Hematopoietic multipotent progenitor cell (in vitro differentiated cells): ENCODE measurements at places on chromosomes 12 and 14. TPM values are rescaled to one million over a fixed set of nuclear protein-coding genes. Genes with fewer than 3 reads are reported as not detected.

PLXNC1 gene
- 49.8 TPM for total RNA-seq

RNASE1 gene
- 1.3 TPM for total RNA-seq

LAG3 gene
- total RNA-seq, result 12.1 TPM

STYK1 gene
- 1.6 TPM for total RNA-seq

CFAP54 gene
- total RNA-seq, result 1.1 TPM

OR6C2 gene
- not detected for total RNA-seq

RIMBP2 gene
- 0.27 TPM for total RNA-seq

ARHGEF25 gene
- total RNA-seq, result 1.3 TPM

AGAP2 gene
- total RNA-seq, result 82.9 TPM

OR4E2 gene
- total RNA-seq, result under 0.01 TPM

ERP27 gene
- total RNA-seq, result 1.3 TPM

PIK3C2G gene
- total RNA-seq, result not detected

KRT83 gene
- total RNA-seq, result not detected

DNA sequence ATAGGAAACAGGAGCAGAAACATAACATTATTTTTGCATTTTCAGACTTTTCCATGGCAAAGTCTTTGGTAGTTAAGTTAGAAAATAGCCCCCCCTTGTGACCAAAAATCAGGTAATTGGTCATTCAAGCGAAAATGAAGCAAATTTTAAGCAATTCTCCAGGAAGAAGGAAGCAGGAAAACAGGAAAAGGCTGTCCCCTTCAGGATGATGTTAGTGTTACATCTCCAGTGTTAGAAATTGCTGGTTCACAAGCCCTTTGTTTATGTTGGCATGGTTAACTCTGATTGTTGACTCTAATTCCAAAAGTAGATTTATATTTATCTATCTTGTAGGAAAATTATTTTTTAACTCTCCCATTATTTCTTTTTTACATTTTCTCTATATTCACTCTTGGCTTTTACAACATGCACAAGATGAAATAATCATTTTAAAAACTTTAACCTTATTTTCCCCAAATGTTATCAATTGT is 18.8 kb upstream of the GAS2L3 start:
- DNase-seq, result peak; percentile 62

- DNase-seq, result no peak
Measured at GRCh38 chr14:75306927-75307699, 28.5 kb downstream of the FOS start.

- DNase-seq, result no peak
Measured at GRCh38 chr12:28369483-28369882, 179.2 kb downstream of the CCDC91 start.

GRCh38 chr12:89920866-89921265 is 212.2 kb upstream of the ATP2B1 start:
- no peak for DNase-seq

GRCh38 chr12:69630191-69630590 is 19.5 kb upstream of the LRRC10 start:
- no peak for DNase-seq

- no peak for DNase-seq
Measured at GRCh38 chr14:58823312-58823711, 185.6 kb downstream of the DACT1 start.

- DNase-seq, result no peak
Measured at GRCh38 chr12:68100241-68100640, 59.3 kb downstream of the IFNG start.

DNA sequence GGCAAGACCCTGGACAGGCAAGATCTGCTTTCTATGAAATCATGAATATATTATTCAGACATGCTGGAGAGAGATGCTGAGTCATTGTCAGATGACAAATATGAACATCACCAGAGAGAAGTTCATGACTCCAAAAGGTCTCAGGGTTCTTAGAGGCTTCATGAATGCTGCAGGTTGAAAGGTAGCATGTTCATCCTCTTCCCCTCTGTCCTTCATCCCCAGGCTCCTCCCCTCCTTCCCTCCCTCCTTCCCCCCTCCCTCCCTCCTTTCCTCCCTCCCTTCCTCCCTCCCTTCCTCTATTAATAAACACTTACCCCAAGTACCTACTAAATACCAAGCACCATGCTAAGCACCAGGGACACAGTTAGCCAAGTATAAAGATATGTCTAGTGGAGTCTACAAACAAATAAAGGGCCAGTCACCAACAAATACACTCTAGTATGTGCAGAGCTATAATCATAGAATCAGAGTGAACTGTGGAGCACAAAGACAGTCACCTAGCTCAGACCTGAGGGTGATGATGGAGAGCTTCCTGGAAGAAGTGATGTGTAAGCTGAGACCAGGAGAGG is 46.2 kb downstream of the RPH3A start:
- DNase-seq, result peak; percentile 26

- DNase-seq, result no peak
Measured at GRCh38 chr14:77045238-77046162, 17.0 kb upstream of the IRF2BPL start.

DNA sequence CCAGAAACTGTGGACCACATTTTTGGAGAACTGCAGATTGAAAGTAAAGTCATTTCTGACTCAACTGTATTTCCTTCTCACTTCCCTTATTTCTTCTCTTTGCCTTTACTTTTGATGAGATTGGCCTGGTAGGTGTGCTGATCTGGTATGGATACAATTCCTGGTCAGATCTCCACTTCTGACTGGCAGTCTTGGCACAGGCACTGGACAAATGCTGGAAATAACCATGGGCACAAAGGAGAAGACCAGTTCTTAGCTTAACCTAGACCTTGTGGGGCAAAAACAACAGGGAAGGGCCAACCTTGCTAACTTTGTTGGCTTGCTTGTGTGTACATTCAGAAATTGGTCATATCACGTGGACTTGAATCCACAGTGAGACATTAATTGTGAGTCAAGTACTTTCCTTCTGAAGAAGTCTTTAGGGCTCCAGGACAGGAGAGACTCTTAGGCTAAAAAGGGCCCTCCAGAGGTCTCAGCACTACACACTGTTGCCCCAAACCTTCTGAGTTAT is 75.0 kb downstream of the DIP2B start:
- DNase-seq, result no peak

GRCh38 chr12:7079826-7080125 is 12.5 kb downstream of the C1R start:
- no peak for DNase-seq

DNA sequence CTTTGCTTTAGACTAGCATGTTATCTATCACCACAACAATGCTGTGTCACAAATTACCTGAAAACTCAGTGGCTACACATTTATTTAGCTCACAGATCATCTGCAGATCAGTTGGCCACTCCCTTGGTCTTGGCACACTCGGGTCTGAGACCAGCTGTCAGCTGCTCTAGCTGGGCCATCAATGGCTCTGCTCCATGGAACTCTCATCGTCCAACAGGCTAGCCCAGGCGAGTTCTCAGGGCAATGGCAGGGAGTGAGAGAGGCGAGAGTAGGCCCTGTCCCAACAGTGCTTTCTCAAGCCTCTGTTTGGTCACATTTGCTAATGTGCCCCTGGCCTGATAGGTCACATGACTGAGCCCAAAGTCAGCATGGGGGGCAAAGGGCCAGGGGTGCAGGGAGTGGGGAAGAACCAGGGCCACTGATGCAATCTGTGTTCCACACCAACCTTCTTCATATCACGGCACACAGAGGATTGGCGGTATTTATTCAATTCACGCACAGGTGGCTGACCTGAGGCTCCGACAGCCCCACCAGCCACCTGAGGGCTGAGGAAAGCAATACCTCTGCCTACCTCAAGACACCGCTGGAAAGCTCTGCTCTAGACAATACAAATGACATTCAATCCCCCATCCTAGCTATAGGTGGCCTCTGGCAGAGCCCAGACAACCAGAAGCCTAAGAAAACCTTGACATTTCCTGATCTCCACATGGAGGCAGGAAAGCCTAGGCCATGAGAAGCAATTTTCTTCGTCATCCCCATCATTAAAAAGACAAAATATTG is 82.5 kb downstream of the NT5DC3 start:
- no peak for DNase-seq

GRCh38 chr14:85978582-85979250 is 448.8 kb downstream of the FLRT2 start:
- no peak for DNase-seq

DNA sequence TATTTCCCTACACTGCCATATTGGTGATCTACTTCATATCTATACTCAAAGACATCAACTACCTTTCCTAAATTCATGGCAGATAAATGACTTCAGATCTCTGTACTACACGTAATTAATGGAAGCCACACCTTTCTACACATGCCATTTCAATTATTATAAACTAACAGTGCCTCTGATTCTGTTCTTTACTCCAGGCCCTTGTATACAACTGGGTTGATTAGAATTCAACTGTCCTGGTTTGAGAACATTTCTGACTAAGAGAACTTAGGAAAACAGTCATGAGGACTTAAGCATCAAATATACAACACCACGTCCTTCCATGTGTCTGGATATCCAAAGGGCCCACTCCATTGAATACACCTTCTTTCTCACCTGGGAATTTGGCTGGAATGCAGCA is 1.8 kb downstream of the ACIN1 start:
- DNase-seq, result no peak

- no peak for DNase-seq
Measured at GRCh38 chr12:115404761-115405470, 720.9 kb upstream of the TBX3 start.

DNA sequence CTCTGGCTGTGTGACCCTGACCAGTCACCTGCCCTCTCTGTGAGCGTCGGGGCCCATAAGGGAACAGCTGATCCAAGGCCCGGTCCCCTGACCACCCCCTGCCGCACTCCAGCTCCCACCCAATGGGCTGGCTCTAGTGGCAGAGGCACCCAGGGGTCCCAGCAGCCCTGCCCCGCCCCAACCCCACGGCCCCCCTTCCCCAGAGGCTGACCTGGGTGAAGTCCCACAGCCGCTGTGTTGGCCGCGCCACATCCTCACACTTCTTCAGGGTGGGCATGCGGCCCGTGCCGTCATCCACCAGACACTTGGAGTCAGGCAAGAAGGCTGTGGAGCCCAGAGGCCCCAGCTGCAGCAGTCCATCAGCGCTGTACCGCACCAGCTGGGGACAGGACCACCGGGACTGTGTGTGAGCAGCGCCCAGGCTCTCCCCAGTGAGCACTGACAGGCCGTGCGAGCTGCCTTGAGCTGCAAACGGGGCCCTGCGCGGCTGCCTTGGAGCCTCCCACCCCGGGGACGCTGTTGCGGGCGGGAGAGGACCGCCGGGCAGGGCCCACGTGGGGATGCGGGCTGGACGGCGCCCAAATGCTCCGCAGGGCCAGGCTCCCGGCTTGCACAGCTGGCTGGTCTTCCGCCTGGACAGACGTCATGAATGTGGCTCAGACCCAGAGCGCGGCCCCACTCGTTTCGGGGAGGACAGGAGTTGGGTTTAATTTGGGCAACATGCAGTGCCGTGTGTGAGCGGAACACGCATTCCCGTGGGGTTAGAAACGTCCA is 53.5 kb downstream of the NOC4L start:
- no peak for DNase-seq

GRCh38 chr12:117189725-117190209 is 503 bp downstream of the FBXO21 start:
- DNase-seq, result no peak

GRCh38 chr12:39224971-39225370 is 217.9 kb downstream of the KIF21A start:
- no peak for DNase-seq

DNA sequence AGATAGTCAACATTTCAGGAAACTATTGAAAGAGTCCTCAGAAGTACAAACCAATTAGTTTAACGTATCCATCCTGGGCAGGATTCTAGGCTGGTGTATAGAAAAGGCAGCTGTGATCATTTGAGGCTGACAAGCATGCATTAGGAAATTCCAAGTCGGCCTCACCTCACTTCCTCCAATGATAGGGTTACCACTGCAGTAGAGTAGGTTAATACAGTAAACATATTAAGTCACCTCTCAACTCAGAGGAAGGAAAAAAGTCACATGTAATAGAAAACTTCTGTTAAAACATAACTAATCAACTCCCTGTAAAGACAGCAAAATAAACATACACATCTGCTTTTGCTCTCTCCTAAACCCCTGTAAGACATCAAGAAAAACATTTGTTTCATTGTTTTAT is 33.5 kb downstream of the MED13L start:
- no peak for DNase-seq

DNA sequence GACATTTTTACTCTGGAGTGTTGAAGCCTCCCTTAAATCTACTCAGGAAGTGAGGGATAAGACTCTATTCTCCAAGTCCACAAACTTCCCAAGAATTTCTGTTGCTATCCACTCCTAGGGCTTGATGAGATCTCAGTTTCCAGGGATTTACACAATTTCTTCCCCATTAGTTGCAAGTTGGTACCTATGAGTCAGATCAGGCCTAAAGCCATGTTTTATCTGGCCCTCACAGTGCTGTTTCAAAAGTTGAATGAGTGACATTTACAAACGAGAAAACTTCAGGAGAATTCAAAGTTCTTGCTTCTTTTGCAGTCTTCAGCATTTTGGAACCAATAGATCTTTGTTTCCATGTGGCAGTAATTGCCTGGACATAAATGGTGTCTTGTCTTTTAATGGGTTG is 156.4 kb upstream of the SYT10 start:
- no peak for DNase-seq

- no peak for DNase-seq
Measured at GRCh38 chr14:61972711-61973110, 210.5 kb downstream of the SNAPC1 start.

GRCh38 chr12:113369391-113369985 is 11.1 kb downstream of the PLBD2 start:
- DNase-seq, result no peak

DNA sequence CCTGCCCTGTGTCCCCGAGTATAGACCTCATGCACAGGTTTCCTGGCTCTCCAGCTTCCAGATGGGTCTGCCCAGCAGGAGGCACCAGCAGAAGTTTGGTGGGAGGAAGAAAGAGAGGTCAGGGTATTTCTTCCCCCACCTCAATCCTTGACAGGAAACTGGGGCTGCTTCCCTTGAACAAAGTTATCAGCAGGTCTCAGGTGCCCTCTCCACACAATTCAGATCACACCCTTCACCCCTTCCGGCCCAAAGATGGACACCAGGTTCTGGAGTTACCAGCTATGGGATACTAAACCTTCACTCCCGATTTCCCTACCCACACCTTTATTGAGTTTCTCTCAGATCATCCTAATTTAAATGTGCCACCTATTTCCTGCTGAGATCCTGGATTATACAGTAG is 1.2 kb downstream of the SART3 start:
- no peak for DNase-seq

DNA sequence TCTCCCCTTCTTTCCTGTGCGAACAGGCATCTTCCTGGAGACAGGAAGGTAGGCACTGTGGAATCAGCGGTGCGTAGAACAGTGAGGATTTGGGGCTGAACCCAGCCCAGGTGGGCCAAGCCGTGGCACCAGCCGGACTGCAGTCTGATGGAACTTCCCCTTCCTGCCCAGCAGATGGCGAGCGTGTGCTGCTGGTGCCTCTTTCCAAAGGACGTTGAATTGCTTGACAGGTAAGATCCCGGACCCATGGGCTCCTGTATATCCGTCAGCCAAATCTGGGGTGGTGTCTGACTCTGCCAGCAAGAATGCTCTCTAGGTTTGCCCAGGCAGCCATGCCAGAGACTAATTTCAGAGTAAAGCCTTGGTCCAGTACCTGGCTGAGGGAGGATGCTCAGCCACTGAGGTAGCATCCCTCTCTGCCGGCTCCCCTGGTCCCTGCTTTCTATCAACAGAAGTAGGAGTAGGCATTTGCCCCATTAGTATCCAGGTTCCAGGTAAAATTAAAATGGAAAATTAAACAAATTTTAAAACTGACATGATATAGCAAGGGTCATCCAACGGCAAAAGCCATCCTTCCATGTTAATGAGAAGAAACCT is 21.1 kb upstream of the KCNA5 start:
- DNase-seq, result peak; percentile 66
